T-helper 9 cell (primary cell): ENCODE measurements at places on chromosomes 13 and 19.
A peak's percentile ranks its signal among the peaks of the same experiment; 100 is the strongest.

GRCh38 chr13:36887758-36888521 lies 32.1 kb downstream of the SMAD9 start:
- DNase-seq, result no peak

GRCh38 chr19:40716031-40716481 lies 630 bp downstream of the COQ8B start:
- DNase-seq, result peak; percentile 48

DNA sequence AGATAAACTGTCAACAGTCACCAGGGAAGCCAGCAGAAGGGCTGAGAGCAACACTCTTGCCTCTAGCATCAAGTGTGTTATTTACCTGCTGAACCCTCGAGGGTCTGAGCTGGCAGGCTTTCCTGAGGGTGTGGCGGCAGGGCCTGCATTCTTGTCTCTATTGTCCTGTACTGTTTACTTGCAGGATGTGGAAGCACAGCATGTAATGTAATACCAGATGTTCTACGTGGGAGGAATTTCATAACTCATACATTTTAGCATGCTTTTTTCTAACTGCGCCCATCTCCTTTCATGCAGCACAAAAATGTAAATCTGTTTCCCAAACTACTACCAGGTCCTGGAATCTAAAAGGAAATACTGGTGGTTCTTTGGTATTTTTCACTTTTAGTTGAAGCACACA lies 153.1 kb downstream of the RGCC start:
- no peak for DNase-seq

DNA sequence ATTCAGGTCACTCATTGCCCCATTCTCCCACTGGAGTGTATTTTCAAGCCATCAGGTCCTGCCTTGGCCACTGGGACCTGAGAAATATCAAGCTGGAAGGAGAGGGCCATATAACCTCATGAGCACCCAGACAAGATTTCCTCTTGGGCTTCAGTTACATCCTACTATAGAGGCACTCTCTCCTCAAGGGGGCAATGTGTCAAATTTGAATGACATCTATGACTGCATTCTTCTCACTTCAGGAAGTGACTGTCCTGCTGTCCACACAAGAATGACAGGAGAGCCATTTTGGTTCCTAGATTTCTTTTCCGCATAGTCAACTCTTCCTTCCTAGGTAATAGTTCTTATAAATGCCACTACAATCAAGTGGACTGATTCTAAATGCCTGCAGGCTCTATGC lies 416.2 kb downstream of the DIAPH3 start:
- no peak for DNase-seq

DNA sequence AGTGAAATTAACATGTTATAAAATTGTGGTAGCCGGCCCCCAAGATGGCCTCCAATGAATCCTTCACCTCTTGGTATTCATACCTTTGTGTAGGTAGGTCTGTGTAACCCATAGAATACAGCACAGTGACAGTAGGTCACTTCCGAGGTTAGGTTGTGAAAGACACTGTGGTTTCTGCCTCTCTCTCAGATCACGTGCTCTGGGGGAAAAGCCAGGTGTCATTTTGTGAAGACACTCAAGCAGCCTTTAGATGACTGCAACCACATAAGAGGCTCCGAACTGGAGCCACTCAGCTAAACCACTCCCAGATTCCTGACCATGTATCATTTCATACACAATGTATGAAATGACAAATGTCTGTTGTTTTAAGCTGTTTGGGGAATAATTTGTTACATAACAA lies 9.8 kb upstream of the USPL1 start:
- peak; percentile 44 for DNase-seq

GRCh38 chr13:40261947-40262346 lies 404.5 kb downstream of the FOXO1 start:
- no peak for DNase-seq

DNA sequence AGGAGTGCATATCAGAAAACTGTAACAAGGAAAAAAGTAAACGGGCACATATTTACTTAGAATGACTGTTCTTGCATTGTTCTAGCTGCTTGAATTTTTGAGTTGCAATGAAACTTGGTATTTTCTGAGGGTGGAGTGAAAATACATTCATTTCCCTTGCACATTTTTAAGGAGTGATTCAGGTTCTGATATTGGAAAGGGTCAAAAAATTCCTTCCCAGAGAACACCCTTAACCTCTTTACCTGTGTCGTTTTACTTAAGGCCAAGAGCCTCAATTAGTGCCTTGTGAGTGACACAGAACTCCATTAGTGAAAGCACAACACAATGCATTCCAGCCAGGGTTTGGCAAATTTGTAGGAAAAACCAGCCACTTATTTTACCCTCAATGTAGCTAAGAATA lies 2.3 kb downstream of the ITGBL1 start:
- no peak for DNase-seq
